ENCODE measurements at places on chromosomes 11 and 22. TPM values are rescaled to one million over a fixed set of nuclear protein-coding genes. Genes with fewer than 3 reads are reported as not detected.

DNA sequence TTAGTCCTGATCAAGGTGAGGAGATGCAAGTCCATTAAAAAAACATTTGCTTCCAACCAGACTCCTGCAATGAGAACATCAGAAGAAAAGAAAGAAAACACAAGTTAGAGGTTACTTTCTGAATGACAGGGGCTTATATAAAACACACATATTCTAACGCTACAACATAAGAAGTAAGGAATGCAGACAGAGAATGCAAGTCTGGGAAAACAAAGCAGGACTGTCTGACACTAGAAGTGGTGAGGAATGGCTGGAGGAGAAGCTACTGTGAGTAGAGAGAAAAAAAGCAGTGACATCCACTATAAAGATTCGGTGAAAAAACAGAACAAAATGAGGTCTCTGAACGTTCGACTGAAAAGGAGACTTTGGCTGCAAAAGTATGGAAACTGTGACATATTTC is 12.3 kb downstream of the TMEM216 start:
- no peak for DNase-seq

- DNase-seq = no peak
Measured at GRCh38 chr11:11822946-11823345, 18.8 kb upstream of the USP47 start.

DNA sequence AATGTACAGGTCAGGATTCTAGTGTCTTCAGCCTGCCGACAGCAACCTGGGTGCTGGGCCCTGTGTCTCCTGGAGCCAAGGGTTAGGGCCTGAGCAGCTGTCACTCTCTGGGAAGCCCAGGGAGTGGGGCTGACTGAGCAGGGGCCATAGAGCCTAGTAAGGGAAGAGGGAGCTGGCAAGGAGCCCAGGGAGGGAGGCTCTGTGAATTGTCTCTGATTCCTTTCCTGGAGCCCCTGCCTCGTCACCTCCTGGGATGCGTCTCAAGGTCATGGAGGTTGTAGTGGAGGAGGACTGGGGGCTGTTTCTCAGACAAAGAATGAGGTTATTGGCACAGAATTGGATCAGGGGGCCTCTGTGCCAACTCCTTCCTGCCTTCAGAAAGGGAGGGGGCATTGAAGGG is 11.8 kb downstream of the SOX10 start:
- no peak for DNase-seq

DNA sequence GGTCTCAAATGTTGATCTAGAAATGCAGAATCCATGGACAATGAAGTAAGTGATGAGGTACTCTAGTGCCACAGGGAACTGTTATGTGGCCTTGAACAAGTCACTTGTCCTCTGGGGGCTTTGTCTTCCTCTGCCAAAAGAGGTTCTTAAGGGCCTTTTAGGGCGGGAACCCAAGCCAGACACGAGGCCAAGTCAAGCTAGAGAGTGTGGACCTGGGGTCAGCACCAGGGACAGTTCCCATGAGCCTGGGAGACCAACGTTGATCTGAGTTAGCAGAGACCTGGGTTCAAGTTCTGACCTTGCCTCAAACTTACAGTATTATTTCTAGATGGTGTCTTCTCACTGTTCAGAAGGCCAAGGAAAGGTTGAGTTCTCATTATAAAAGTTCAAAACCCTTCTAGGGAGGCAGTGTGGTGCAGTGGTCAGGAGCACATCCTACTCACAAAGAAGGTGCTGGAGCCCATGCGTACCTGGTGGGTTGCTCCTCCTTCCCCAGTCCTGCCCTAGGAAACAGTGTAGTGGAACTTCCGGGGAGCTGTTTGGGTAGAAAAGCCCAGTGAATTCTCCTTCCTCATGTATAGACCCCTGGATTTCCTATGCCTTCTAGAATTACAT is 121.5 kb downstream of the CHST1 start:
- no peak for DNase-seq

GRCh38 chr11:93591247-93591898 is 48.2 kb upstream of the SMCO4 start:
- DNase-seq = no peak

DNA sequence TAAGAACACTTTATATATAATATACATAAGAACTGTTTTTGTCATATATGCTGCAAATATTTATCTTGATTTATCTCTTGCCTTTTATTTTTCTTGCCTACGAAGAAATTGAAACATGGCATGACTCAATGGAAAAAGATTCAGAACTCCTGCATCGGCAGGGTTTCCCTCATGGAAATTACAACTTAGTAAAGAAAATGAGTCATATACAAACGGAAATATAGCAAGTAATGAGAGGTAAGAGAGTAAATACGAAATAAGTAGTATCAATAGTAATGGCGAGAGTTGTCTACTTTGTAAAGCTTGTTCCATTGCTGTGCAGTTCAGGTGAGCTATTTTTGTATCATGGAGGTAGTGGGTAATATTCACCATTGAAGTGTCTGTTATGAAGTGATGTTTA is 350.4 kb downstream of the DDX10 start:
- no peak for DNase-seq

Gene FAT3
- total RNA-seq = 9.3 TPM

Gene CBLIF
- not detected for total RNA-seq

Gene VWCE
- 0.90 TPM for total RNA-seq

Gene DMC1
- 0.26 TPM for total RNA-seq

Gene CNTF
- 1.1 TPM for total RNA-seq

Measured in uterus (tissue), 4 donors.